SK-N-SH treated with all-trans-retinoic acid at 6 μM for 48 hours (cell line): ENCODE measurements at places on chromosomes 1 and 21.

- no peak for ATAC-seq
These were observed 36.8 kb upstream of the LAMC2 start for GRCh38 chr1:183149273-183149672.

DNA sequence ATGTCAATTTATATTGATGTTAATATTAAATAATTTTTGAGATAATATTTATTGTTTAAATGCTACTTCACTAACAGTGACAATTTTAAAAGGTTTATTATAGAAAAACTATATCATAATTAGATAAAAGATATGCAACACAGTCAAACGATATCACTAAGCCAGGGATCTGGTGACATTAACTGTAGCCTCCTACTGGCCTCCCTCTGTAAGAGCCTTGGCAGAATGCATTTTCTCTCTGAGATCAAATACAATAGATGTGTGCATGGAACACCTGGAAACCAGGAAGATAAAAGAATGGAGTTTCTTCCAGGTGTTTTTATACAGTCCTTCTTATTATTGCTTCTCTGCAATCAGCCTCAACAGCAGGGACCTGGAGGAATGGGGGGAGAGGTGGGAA, 1762.1 kb downstream of the BRINP3 start:
- peak; percentile 37; the same call in 1 of the 3 replicates for ATAC-seq

DNA sequence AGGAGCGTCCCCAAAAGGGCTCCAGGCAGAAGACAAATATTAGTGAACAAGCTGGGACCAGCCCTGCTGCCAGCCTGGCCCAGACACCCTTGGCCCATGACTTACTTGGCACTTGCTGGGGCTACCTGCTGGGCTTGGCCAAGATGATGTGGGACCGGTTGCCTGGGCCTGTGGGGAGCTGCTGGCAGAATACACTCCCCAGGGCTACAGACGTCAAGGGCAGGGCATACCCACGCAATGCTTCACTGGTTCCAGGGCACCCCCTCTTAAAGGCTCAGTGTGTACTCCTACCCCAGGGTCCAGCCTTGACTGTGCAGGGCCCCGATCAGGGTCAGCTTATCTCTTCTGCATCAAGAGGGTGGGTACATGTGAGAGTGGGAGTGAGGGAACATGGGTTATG, 106.5 kb upstream of the SLC2A1 start:
- no peak for ATAC-seq

DNA sequence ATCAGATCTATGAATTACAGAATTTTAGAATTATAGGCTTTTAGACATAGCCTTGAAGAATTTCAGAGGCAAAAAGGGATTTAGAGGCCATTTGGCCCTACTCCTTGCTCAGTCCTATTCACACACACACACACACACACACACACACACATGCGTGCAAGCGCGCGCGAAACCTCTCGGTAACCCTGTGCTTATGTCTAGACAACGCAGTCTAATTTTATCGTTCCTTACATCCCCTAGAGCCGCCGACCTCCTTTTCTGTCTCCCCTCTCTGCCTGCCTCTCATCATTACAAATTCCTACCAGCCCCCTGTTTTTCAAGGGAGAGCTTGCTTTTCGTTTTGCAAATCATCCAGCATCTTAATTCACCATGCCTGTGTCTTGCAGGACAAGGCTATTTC, 252.1 kb downstream of the FOXD2 start:
- no peak for ATAC-seq

DNA sequence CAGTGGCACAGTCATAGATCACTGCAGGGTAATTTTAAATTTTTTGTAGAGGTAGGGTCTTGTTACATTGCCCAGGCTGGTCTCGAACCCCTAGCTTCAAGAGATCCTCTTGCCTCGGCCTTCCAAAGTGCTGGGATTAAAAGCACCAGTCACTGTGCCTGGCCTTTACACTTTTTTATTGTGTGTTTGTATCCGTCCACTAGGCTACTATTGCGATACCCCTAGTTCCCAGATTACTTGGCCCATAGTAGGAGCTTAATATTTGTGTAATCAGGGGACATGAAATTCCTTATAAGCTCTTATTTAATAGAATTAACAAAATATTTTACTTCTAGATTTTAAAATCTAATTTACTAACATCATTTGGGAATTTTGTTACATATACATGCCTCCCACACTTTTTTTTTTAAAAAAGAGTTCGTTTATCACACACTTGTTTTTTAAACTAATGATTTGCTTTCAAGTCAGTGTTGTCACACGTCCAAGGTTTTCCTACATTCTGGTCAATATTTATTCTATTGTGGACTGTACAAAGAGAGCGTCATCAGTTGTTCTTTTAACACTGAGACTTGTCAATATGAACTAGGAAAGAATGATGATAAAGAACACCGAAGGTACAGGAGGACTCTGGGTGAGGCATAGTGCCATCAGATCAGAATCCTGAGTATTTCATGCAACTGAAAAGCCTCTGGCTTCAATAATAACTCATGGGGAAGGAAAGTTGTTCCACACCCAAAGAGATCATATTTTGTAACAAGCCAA, 63.7 kb downstream of the LEPR start:
- no peak for ATAC-seq

DNA sequence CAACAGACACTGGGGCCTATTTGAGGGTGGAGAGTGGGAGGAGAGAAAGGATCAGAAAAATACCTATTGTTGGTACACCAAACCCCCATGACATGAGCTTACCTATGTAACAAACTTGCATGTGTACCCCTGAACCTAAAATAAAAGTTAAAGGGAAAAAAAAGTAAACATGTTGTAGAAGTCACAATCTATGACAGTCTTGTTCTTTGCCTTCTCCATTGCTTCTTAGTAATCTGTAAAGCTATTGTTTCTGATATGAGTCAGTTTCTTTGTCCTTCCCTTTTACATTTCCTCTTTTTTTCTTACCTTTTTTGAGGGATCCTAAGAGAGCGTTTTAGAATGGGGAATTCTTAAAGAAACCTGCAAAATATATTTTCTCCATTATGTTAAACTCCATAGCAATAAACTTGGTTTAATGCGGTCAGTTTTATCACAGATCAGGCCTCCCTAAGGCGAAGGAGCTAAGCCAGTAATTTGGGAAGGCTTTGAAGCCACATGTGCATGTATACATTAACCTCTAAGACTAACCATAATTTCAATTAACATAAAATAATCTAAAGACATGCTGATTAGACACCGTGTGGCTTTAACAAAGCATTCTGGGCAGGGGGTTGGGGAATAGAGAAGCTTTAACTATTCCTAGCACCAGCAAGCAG, 77.8 kb upstream of the C1orf105 start:
- peak; percentile 12 for ATAC-seq

DNA sequence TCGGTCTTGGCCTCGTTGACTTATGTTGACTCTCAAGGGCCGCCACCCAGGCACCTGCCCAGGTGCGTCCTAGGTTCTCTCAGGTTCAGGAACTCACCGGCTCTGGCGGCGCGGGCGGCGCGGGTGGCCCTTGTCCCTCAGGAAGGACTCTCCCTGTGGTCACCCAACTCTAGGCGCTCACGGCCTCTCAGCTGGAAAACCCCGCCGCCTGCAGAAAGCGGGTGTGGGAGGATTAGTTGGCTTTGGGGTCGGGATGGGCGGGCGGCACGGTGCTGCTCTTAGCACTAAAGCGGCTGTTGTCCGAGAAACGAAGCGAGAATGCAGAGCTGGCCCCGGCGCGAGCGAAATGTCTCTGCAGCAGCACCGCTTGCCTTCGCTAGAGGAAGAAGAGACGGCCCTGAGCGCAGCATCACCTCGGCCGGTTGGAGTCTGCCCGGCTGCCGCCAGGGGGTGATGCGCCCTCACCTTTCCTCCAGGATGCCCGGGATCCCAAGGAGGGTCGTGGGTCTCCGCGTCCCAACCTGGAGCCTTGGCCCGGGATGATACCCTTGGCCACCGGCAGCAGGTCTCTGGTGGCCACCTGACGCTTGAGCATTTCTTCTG, 8.1 kb upstream of the TADA1 start:
- peak; percentile 82 for ATAC-seq
